ENCODE measurements at places on chromosomes 1 and 21.

GRCh38 chr1:1630191-1630964, 1.6 kb upstream of the MMP23B start:
- DNase-seq, result peak; percentile 92

GRCh38 chr21:46183910-46184624, at the start of gene SPATC1L:
SPATC1L (minus strand) TSS chr21:46184459; CDS start chr21:46182816, 1,643 bp downstream.
- DNase-seq, result peak; percentile 54

DNA sequence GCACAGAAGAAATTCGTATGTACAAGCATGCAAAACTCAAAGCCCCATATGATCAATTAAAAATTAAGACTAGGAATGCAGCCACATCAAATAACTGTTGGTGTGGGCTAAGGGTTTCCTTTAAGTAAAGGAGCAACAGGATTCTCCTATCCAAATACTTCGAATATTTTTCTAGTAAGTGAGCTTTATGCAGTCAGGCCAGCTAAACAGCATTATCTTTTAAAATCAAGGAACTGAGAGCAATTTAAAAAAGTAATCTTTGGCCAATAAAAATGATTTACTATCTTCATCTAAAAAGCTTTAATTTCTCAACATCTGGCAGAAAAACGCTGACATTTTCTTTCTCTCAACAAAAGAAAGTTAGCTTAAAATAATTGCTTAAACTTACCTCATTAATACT, 19.8 kb downstream of the CNN3 start:
- no peak for DNase-seq

DNA sequence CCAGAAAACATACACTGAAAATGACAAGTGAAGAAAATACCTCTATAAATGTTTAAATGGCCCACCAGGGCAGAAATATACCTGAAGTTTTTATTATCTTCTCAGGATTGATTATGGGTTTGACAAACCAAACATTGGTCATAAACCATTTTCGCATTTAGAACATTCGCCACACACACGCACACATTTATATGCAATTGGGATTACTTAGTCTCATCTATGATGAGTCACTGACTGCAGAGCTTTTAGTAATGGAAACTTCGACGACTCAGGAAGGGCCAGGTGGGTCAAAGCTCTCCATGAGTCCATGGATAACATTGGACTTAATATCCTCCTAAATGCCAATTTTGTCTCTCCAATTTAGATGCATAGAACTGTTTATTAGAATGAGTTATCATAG, 16.9 kb downstream of the NRDC start:
- no peak for DNase-seq

DNA sequence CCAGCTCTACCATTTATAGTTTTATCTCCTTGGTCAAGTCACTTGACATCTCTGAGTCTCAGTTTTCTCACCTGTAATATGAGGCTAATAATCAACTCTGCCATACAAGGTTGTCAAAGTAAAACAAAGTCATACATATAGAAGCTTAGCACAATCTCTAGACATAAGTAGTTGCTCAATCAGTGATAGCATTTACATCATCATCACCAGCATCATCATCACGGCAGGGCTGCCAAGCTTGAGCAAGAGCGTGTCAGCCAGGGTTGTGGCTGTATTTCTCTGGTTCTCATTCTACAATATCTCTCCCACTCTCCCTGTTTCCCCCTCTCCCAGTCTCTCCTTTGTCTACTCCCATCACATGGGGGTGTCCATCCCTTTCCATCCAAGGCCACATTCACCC, 41.7 kb upstream of the COA6 start:
- no peak for DNase-seq

Measured in activated naive CD4-positive, alpha-beta T cell treated with anti-CD3 and anti-CD28 coated beads for 36 hours (primary cell).